ENCODE measurements at places on chromosomes 3 and 15.

- no peaks in the 10 kb centered on the region for H3K27me3 ChIP-seq
- DNase-seq = no peak
- H3K4me3 ChIP-seq = peak overlapping the region; percentile 77
- peaks cover 9% of the 10 kb centered on the region for H3K4me1 ChIP-seq
Observed at GRCh38 chr15:37097144-37097919, 3.0 kb downstream of the MEIS2 start.

DNA sequence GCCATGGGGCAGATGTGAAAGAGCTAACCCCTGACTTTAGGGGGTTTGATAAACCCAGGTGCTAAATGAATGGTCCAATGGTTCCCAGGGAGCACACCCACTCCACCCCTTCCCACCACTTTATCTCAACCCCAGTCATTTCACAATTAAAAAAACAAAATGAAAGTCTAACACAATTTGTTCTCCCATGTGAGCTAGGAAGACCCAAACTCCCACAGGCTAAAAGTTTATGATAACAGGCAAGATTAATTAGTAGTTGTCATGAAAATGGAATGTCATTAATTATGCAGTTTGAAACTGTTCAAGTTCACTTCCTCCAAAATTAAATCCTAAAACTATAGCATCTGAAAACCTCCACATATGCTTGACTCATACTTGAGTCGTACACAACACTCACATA is 63.3 kb upstream of the TPM1 start:
- H3K4me1 ChIP-seq = no peaks in the 10 kb centered on the region
- H3K27me3 ChIP-seq = no peaks in the 10 kb centered on the region
- no peak overlapping the region for H3K27ac ChIP-seq
- no peak for DNase-seq

GRCh38 chr15:29100486-29101000 is 169.1 kb downstream of the NSMCE3 start:
- peaks cover 8% of the 10 kb centered on the region for H3K4me1 ChIP-seq
- H3K27ac ChIP-seq = no peak overlapping the region
- H3K27me3 ChIP-seq = no peaks in the 10 kb centered on the region

DNA sequence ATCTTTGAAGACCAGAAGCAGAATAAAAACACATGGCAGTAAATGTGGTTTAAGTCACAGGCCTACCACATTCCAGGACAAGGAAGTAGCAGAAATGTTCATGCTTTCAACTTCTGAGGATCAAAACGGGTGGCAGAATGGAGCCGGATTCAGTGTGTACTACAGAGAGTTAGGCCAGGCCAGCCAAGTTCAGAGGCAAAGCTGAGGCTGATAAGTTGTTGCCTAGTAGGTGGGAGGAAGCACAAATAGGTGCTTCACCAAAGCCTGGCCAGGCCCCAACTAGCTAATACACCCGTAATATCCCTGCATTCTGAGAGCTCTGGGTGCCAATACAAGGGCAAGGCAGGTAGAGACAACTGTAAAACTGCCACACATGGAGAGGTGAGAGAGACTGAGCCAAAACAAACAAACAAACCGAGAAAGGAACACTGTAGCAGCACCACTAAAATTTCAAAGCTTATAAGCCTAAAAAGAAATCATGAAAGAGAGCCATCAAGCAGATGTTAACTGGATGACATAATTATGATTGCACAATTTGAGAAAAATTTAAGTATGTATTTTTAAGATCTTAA is 156.4 kb upstream of the CBLB start:
- H3K4me3 ChIP-seq = no peak overlapping the region
- H3K27me3 ChIP-seq = no peaks in the 10 kb centered on the region
- peak; percentile 22 for DNase-seq
- no peak overlapping the region for H3K27ac ChIP-seq
- no peaks in the 10 kb centered on the region for H3K4me1 ChIP-seq

- no peaks in the 10 kb centered on the region for H3K36me3 ChIP-seq
- no peak overlapping the region for H3K4me3 ChIP-seq
- H3K27ac ChIP-seq = no peak overlapping the region
- H3K4me1 ChIP-seq = no peaks in the 10 kb centered on the region
Observed at GRCh38 chr15:73907035-73907408, 19.2 kb upstream of the LOXL1 start.

- no peak for DNase-seq
- H3K27ac ChIP-seq = no peak overlapping the region
- H3K4me1 ChIP-seq = no peaks in the 10 kb centered on the region
Observed at GRCh38 chr3:182124187-182124586, 412.5 kb downstream of the SOX2 start.

DNA sequence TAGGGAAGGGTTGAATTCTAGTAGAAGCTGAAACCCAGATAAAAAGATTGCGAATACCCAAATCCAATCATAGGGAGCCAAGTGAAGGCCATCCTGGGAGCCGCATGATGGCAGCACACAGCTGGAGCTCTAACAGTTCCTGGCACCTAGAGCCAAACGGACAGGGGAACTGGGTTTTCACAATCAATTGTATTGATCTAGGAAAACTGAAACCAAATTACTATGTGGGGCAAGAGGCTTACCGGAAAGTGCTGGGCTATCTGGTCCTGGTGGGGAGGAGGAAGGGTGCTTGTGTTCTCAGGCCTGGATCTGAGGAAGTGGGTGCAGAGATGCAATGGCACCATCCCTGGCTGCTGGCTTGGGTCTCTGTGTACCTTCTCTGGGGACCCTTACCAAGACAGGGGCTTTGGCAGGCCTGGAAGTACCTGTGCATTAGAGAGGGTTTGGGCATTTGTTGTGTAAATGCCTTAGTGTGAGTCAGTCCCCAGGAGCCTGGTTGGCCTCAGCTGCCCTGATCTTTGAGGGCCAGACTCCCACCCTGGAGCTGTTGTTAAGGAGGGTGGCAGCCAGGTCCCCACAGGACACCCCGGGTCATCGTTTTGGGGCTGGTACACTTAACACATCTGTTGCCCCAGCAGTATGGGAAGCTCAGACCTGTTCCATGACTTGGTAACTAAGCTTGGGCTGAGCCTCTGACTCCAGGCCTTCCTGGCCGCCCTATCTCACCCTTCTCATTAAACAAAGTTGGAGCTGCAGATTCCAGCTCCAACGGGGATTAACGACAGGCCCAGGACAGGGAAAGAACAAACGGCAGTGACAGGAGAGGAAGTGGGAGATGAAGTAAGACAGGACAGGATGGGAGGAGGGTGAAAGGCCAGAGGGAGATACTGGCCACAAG is 8.9 kb upstream of the FURIN start:
- no peak overlapping the region for H3K27ac ChIP-seq
- no peaks in the 10 kb centered on the region for H3K4me1 ChIP-seq
- no peak for DNase-seq
- H3K36me3 ChIP-seq = no peaks in the 10 kb centered on the region
- no peak overlapping the region for H3K4me3 ChIP-seq
